ENCODE measurements at places on chromosomes 5 and 9.

DNA sequence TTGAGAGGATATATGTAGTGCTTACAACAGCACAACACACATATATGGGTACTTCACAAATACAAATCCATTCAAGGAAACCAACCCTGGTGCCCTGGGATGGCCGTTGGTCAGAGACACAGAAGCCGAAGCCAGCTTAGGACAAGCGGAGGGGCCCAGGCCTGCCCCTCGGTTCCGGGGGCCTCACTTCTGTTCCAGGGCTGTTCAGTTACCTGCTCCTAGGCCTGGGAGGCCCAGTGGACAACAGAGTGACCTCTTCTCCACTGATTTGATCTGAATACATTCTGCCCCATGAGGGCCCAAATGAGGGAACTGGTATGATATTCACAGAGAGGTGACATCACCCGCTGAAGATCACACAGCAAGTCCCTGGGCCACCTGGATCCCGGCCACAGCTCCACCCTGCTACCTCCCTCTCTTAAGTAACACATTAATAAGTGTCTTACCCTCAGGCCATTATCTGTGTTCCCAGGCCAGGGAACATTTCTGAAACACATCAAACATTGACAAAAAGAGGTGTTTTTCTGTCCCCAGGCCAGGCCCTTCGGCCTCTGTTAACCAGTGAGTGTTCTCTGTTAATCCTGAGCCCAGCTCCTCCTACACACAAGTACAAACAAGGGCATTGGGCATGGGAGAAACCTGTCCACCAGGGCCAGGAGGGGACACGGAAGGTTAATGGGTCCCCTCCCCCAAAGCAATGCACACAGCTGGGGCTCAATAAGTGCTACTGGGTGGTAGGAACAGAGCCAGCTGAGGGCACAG is 4.5 kb upstream of the GRHPR start:
- DNase-seq: no peak

DNA sequence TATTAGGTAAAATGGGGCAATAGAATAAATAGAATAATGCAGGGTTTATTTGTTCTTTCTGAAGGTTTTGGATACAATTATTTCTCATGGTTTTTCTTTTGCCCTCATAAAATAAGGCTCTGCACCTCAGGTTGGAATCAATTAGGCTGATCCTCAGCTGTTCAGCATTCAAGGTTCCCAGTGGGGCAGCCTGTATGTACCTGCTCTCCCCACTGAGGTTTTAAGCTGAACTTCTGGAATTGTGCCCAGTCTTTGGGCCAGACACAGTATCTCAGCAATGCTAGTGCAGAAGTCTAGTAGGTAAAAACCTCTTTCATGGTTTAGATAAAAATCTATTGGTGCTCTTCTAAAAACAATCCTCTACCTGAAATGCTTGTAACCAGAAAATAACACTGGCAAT is 98.0 kb downstream of the EDIL3 start:
- DNase-seq: no peak

- no peak for DNase-seq
Observed at GRCh38 chr9:16704116-16705110, 166.1 kb downstream of the BNC2 start.

GRCh38 chr9:76298521-76299144 is 95.6 kb downstream of the RFK start:
- DNase-seq: no peak

- DNase-seq: no peak
Observed at GRCh38 chr9:95171001-95171400, 146.5 kb downstream of the FANCC start.

- DNase-seq: no peak
Observed at GRCh38 chr9:281741-282645, 67.3 kb downstream of the DOCK8 start.

DNA sequence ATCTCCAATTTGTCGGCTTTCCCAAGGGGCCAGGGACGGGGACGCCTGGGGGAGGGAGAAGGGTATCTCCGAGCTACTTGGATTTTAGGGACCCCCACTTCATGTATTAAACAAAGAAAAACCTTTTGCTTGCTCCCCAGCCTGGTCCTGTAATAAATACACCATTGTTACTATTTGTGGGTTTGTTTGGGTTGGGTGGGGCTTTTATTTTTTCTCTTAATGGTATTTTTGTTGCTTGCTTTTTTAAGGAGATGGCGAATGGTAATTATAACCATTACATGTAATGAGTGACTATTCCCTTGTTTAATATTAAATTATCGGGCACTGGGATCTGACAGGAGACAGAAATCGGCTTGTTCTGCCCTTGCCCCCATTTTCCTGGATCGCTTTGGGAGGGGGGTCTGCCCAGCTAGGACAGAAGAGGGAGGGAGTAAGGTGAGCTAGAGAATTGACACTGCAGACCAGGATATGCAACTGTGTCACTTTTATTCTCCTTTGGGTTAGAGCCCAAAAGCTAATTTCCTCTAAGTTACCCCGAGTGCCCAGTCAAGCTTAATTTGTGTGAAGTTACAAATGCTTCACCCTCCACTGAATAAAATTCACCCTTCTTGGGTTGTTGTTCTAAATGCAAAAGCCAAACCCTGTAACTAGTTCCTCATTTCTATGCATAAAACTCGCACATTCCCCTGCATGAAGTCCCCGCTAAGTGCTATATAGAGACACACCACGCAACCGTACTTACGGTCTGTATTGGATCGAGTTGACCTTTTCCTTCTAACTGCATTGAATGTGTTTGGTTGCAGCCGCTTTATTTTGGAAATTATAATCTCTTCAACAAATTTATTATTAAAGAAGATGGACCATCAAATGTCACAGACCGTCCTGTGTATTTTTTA is 1.6 kb upstream of the ZNF608 start:
- no peak for DNase-seq

DNA sequence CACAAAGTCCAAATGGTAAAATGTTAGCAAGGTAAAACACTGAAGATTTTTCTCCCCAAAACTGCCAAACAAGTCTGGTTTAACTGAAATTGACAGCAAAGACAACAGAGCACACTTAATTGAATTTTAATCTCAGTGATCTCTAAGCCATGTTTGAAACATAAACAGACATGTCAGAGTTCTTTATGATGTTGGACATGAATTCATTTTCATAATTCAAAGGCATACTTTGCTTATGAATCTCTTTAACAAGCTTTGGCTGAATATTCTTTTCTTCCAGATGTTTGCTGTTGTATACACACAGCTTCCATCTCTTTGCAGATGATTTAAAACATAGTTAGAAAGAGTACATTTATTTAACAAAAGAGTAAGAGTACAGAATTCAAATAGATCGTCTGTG is 509.1 kb downstream of the RAB3C start:
- no peak for DNase-seq

DNA sequence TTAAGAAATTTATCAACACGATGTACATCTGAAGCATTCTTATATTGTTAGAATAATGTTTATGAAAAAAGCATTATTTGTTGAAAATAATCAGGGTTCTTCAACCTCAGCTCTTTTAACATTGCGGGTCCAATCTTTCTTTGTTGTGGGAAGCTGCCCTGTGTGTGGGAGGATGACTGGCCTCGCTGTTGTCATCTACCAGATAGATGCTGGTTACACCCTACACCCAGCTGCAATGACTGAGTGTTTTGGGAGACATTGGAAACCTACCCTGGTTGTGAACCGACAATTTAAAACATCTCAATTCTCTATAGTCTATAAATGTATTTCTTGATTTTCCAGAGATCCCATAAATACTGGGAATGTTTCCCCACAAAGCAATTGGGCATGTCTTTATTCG is 794.2 kb upstream of the CDH10 start:
- no peak for DNase-seq

GRCh38 chr9:132780230-132781007 is 97.7 kb downstream of the AK8 start:
- DNase-seq: no peak

DNA sequence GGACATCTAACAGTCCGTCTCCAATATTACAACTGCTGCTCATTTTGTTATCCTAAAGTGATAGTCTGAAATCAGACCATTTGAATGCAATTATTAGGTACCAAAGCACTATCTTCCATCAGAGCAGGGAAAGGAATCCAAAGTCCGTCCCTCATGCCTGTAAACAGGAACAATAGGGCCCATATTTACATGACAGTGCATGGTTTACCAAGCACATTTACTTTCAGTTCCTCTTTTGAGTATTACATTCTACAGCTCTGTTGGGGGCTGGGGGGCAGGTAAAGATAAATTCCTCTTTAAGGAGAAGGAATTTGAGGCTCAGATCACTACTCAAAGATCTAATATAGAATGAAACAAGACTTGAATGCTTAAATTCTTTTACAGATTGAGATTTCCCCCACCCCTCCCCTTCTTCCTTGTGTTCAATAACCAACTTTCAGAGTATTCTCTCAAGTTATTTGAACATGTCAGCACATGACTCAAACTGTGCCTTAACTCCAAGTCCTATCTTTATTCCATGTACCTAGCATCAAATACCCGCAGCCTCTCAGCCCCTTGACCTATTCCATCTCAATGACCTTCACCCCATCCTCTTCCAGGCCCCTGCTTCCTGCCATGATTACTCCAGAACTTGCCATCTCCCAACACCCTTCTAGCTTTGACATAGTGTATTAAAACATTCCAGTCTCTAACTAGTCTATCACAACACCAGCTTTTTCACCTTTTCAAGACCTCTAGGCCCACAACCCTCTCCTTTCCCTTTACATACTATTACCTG is 71.0 kb downstream of the BRINP1 start:
- no peak for DNase-seq

DNA sequence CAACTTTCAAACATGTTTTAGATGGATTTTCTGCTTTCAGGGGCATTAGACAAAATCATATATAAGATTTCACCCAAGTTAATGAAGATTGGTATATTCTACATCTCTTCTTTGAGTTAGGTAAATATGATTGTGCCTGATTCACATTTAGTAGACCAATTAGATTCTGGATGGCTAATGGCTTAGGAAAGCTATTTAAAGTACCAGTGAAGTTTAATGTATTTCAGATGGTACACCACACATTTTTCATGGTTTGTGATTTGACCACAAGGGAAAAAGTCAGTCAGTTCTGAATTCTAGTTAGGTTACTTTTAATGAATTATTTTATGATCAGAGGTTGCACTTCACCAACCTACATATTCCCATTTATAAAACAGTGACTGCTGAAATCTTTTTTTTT is 409.7 kb downstream of the ADGRV1 start:
- no peak for DNase-seq

GRCh38 chr5:111691914-111692313 is 65.1 kb downstream of the NREP start:
- no peak for DNase-seq

GRCh38 chr5:173538654-173539053 is 77.8 kb downstream of the BOD1 start:
- DNase-seq: no peak

DNA sequence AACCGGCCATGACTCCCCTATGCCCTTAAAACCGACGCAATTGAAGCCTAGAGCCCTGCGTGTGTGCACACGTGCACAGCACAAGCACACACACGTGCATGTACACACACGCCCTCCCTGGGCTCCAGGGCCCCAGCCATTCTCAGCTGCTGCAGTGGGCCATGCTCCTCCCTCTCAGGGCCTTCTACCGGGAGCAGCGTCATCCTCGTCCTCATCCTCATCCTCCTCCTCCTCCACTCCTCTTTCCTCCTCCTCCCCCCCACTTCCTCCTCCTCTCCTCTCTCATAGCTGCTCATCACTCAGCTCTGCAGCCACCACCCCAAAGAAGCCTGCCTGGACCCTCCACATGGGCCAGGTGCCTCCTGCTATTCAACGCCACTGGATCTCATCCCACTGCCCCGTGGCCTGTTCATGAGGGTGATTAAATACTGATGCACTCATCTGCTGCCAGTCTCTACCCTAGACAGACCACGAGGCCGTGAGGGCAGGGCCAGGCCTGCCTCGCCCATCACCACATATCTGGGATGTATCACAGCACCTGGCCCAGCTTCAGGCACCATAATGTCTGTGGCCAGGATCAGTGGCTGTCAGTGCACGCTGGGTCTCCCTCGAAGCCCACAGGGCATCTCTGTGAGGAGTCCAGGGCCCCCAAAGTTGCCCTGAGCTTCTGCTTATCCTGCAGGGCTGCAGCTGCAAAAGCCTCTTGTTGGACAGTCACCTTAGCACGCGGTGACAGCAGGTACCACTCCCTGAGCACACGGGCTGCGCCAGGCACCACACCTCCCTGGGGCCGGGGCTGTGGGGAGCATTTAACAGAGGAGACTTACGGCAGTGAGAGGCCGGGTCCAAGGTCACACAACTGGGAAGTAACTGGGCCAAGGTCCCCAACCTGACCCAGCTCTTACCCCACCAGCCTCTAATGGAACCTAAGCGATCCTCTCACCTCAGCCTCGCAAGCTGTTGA is 9.8 kb downstream of the FAM78A start:
- no peak for DNase-seq

DNA sequence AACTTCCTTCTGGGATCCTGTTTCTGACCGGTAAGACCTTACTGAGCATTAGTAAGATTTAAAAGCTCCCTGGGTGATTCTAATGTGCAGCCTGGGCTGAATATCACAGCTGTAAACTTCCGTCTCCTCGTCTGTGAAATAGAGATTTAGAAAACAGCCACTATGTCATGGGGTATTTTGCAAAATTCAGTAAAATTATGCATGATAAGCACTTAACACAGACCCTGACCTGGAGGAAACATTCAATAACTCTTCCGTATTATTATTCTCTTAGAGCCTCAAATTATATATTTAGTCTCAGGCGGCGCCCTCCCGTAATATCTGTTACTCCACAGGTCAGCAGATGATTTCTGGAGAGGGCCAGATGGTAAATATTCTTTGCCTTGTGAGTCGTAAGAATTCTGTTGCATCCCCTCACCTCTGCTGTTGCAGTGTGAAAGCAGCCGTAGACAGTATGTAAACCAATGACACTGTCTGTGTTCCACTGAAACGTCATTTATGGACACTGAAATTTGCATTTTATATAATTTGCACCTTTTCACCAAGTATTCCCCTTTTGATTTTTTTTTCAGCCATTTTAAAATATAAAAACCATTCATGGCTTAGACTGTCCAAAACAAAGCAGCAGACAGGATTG is 39.2 kb upstream of the RARS1 start:
- DNase-seq: no peak

- no peak for DNase-seq
Observed at GRCh38 chr9:70291446-70291845, 32.7 kb downstream of the SMC5 start.

- no peak for DNase-seq
Observed at GRCh38 chr9:1962588-1963106, 52.5 kb upstream of the SMARCA2 start.

- no peak for DNase-seq
Observed at GRCh38 chr5:14071433-14071832, 71.7 kb upstream of the TRIO start.

DNA sequence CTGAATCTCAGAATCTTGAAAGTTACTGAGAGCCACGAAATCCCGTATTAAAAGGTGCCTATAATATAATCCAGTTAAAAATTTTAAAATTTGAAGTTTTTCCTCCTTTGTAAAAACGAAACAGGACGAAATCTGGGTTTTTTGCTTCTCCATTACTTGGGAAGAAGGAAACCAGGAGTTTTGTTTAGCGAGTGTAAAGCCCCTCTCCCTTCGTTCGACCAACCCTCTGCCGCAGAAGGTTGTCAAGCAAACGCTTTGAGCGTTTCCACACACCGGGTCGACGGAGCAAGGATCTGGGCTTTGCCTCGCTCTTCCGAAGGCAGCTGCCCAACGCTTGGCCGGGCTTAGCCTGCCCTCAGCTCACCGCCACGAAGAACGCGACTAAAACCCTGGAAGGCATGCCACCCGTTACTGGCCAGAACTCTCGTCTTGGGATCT is 1.6 kb upstream of the FOXE1 start:
- DNase-seq: no peak
